ENCODE measurements at places on chromosomes 5 and 9.

GRCh38 chr5:98804066-98804465, 30.6 kb downstream of the RGMB start:
- DNase-seq: no peak

- no peak for DNase-seq
Measured at GRCh38 chr5:124888050-124888506, 141.6 kb upstream of the ZNF608 start.

DNA sequence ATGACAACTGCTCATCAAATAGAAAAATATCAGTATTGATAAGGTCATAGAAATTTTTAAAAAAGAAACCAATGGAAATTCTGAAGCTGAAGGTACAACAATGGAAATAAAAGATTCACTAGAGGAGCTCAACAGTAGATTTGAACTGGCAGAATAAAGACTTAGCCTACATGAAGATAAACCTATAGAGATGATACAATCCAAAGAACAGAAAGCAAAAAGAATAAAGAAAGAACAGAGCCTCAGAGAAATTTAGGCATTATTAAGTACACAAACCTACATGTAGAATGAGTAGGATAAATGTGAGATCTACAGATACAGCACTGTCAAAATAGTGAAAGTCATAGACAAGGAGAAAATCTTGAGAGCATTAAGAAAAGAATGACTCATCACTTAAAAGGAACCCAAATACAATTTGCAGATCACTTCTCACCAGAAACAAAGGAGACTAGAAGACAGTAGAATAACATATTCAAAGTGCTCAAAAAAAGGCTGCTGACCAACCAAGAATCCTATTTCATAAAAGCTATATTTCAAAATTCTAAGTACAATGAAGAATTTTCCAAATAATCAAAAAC, 47.8 kb upstream of the HTR4 start:
- no peak for DNase-seq

DNA sequence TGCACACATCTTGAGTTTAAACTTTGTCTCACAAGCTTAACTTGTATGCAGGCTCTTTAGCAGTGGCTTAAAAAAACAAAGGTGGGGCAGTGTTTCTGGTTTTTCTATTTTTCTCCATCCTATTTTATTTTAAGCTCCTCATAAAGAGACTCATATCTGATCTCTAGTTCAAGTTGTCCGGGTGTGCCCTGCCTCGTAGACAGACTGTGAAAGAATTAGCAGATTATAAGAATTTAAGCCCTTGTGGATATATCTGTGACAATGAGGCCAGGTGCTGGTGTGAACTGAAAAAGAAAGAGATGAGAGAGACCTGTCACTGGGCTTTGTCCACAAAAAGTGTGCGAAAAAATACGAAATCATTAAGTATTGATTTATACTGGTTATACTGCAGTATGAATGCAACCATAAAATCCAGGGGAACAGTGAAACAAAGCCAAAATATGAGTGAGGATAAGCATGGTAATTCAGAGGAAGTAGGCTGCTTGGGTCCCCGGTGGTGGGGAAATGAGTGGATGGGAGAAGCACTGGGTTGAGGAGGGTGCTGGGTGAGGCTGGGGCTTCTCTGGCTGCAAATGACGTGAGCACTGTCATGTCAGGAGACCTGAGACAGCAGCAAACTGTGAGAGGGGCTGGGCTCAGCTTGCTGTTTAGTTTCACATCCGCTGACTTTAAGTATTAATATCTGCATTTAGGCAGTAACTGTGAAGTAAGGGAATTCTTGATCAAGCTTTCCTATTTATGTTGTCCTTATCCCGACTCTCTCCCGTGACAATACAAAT, 179.7 kb upstream of the ANKRD55 start:
- DNase-seq: peak; percentile 11

GRCh38 chr9:127754099-127755060, 19.3 kb upstream of the TOR2A start:
- peak; percentile 59 for DNase-seq

- no peak for DNase-seq
Measured at GRCh38 chr5:72434056-72434780, 73.0 kb downstream of the ZNF366 start.

- DNase-seq: no peak
Measured at GRCh38 chr5:32482193-32482592, 37.7 kb upstream of the ZFR start.

DNA sequence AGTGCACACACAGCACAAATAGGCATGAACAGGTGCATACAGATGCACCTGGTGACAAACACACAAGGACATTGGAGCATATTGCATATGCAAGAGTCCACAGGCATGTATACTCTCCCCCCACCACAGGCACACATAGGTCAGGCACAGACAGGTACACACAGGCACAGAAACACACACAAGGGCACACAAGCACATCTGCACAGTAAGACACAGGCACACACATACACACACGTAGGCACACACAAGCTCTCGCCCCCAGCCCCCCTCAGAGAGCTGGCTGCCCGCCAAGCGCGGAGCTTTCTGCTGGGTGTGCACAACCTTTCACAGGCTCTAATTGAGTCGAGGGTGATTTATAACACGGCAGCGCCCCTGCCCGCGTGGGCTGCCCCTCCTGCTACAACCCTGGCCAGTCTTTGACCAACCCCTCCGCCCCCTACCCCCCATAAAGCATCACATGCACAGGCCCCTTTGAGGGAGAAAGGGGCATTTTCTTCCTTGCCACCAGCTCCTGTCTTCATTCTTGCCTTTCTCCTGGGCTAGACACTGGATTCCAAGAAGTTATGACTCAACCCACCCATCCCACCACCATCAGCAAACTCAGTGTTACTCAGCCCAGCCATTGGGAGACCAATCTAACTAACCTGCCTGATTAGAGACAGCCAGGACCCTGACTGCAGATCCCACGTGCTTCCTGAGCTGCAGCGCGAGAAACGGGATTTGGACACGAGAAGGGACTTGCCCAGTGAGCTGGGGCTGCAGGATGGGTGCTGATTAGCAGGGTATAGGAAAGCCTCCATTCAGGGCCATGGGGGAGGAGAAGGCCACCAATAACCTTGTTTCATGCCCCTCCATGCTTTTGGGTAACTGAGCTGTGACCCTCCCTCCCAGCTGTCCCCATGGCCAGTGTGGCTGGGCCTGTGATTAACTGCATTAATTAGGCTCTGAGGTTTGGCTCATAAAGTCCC, 42.8 kb upstream of the PSD2 start:
- no peak for DNase-seq

Data from anterior cingulate cortex (tissue), 58 donors.